ENCODE measurements at places on chromosomes 16 and 17.

DNA sequence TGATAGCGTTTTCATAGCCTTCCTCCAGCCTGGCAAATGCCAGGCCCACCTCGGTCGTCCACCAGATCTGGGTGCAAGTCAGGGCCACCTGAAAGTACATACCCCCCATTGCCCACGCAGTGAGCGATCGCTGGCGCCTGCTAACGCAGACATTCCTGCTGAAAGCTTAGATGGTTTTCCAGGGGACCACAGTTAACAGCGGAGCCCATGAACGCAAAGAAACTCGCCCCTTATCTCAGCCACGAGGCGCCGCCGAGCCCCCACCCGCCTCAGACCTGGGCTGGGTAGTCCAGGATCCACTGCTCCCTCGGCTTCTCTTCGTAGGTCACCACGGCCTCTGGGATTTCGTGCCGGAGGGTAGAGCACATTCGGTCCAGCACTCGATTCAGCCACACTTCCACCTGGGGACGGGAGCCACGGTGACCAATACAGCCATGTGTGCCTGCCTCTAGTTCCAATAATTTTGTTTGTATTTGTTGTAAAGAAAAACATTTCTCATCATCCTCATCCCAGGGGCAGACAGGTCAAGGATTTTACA is 74.5 kb downstream of the DNAH17 start:
- DNase-seq: no peak

DNA sequence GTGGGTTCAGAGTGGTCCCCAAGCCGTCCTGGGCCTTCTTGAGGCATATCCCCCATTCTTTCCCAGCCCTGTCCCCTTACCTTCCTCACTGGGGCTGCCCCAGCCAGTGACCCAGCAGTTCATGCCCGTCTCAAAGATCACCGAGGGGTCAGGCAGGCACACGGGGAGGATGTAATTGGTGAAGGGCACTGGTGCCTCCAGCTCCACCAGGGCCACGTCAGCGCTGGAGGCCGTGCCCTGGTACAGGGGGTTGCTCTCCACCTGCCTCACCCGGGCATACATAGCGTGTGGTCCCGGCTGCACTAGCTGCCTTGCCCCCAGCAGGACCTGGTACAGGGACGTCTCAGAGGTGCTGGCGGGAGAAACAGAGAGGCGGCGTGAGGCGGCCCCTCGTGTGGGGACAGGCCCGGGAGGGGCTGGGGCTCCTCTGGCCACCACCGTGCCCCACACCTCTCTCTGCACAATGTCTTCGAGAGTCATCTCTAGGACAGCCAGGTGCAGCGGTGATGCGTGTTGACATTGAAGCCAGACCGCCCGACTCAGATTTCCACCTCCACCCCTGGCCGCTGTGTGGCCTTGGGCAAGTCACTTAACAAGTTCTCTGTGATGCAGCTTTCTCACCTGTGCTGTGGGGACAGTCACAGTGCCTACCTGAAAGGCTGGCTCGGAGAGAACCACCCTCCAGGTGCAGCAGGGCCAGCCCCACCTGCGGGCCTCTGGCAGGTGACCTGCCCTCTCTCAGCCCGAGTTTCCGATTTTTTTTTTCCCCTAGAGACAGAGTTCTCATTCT is 5.8 kb downstream of the PRSS27 start:
- no peak for DNase-seq

GRCh38 chr16:11200592-11200991 is 55.4 kb downstream of the SOCS1 start:
- DNase-seq: no peak

GRCh38 chr17:78325076-78325687 is 34.7 kb downstream of the SOCS3 start:
- DNase-seq: no peak

DNA sequence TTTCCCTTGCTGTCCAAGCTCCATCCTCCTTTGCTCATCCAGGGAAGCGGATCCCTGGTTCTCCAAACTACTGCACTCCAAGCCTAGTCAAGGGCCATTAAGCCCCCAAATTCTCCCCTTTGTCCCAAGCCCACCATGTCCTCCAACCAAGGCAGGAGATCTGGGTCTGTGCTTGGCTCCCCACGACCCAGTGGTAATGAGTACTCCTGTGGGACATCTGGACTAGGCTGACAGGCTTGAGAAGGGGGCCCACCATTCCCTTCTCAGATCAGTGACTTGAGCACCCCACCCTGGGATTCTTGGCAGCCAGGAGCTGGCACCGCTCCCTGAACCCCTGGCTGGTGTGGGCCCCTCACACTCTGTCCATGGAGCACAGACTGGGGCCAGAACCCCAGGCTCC is 17.1 kb downstream of the OSBPL7 start:
- DNase-seq: no peak

Measured in kidney epithelial cell (primary cell).